HS-27A (cell line): ENCODE measurements at places on chromosomes 5 and 9.

DNA sequence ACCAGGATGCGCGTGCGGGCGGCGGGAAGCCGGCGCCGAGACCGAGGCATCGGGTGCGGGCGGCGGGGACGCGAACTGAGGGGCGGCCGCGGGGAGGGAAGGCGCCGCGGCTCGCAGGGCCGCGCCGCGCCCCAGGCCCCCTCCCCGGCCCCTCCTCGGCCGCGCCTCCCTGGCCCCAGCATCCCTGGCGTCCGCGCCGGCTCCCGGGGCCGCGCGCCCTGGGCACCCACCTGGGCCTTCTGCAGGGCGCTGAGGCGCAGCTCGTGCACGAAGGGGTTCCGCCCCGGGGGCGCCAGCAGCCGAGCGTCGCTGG lies 324 bp downstream of the LPCAT1 start:
- DNase-seq: no peak

DNA sequence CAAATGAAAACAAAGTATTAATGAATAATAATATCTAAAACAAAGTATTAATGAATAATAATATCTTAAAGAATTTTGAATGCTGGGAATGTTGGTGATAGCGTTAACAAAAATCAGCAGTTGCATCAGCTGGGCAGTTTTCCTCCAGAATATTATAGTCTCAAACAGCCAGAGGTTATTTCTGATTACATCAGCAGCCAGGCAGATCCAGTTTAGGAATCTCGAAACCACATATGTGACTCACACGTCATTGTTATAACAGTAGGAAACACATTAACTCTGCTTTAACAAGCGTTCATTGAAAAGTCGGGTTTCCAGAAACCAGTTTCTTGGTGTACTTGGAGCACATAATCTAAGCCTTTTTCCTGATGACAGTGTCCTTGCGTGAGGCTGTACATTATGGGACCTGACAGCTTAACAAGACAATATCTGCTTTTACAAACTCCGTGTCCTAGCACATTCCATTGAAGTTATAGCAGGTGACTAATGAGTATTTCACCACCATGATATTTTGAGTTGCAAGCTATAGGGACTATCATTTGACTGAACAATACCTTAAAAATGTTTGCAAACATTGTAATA lies 559.5 kb upstream of the KLF4 start:
- peak; percentile 89 for DNase-seq

DNA sequence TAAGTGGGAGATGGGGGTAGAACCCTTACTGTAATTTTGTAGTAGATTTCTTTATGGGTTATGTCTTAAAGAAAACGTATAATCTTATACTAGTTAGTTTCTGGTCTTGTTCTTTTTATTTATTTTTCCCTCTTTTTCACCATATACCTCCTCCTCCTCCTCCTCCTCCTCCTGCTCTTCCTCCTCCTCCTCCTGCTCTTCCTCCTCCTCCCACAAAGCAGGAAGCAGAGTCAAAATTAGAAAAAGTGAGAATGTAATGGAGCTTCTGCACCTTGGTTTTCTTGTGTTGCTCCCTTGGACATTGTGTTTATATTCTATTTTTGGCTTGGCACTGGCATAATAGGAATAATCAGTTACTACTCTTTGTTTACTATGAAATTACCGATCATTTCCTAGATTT lies 4.5 kb downstream of the MACIR start:
- no peak for DNase-seq

DNA sequence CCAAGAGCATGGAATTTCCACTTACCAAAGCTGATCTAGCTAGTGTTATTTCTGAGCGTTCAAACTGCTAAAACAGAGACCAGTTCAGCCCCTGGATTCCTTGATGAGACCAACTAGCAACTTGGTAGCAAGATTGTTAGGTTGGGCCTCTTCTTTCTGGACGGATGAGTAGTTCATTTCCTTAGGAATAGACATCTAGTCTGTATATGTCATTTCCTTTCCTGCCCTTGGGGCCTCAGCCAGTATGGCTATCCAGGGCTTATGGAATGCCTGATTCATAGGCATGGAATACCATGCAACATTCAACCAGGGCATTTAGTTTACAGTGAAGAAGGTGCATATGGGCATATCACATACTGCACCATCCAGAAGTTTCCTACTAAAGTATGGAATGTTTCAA lies 14.5 kb upstream of the LPAR1 start:
- DNase-seq: peak; percentile 40

DNA sequence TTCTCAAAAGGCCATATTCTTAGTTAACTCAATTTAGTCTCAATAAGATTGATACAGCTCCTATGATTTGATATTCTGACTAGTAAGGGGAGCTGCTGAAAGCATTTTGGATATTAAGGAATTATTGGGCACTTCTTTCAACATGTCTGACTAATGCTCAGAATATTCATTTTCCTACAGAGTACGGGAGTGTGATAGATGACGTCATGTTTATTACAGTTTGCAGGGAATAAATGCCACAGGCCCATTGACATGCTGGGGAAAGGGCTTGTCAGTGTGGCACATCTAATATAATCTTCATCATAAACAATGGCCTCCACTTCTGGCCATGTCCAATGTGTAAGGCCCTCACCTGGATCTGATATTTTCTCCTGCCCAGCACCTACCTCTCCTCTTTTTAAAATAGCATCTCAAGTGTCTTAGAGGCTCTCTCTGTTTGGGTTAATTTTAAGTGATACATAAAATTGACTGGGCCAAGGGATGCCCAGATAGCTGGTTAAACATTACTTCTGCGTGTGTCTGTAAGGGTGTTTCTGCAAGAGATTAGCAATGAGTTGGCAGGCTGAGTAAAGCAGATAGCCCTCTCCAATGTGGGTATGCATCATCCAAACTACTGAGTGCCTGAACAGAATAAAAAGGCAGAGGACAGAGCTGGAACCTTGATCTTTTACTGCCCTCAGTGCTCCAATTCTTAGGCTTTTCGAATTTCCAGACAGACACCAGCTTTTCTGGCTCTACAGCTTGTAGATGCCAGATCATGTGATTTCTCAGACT lies 99.3 kb downstream of the SLC24A2 start:
- DNase-seq: no peak

- no peak for DNase-seq
Observed at GRCh38 chr5:73751254-73751914, 125.4 kb downstream of the ARHGEF28 start.

GRCh38 chr5:169336242-169336641 lies 35.3 kb upstream of the SLIT3 start:
- no peak for DNase-seq

DNA sequence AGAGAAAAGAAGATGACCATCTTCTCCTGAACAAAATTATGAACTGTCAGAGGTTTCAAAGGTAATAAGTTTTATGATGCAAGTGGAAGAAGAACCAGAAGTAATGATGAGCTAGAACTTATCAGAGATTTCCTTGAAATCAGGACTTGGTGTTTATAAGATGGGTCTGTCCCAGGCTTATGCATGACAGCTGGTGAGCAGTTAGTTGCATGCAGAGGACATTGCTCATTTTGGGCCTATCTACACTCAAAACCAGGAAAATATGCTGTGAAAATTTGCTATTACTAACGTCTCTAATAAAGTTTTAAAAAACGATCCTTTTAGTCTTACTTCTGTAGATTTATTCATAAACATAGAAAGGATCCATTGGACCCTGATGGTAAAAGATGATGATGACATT lies 6.6 kb upstream of the STC2 start:
- DNase-seq: no peak

GRCh38 chr5:95350631-95351030 lies 40.5 kb upstream of the FAM81B start:
- DNase-seq: no peak

DNA sequence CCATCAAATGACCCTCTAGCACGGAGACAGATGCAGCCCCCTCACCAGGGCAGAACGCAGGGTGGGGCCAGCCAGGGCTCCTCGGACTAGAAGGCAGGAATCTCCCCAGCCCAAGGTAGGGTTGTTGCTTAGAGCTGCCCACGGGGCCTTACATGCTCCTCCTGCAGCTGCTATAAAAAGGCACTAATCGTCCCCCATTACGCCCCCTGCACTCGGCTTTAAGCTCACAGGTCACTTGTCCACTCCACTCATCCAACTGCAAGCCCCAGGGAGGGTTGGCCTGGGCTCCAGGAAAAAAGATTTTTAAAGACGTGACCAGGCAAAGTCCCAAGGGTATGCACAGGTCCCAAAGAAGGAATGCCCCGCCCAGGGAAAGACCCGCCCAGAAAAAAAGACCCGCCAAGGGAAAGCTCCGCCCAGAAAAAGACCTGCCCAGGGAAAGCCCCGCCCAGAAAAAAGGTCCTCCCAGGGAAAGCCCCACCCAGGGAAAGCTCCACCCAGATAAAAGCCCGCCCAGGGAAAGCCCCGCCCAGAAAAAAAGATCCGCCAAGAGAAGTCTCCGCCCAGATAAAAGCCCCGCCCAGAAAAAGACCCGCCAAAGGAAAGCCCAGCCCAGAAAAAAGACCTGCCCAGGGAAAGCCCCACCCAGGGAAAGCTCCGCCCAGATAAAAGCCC lies 11.1 kb downstream of the GRIN1 start:
- DNase-seq: no peak

GRCh38 chr5:1227667-1228066 lies 2.5 kb downstream of the SLC6A18 start:
- no peak for DNase-seq

DNA sequence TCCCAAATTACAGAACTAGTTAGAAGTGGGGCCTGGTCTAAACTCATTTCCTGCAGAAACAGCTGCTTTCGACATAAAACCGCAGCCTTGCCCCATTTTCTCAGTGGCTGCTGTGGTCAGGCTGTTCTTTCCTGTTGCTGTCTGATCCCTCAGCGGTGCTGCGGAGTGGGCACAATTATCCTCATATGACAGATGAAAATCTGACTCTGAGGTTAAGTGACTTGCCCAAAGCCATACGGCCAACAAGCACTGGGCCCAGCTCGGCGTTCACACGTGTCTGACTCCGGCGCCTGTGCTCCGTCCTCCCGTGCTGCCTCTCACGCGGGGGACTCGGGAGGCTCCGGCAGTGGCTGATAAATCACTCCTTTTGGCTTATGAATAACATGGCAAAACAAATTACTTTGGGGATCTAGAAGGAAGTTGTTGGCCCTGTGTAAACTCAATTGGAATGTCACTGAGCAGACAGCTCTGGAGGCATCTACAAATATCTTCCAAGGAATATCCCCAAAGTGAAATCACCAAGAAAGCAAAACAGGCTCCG lies 142.6 kb upstream of the LMX1B start:
- DNase-seq: no peak

DNA sequence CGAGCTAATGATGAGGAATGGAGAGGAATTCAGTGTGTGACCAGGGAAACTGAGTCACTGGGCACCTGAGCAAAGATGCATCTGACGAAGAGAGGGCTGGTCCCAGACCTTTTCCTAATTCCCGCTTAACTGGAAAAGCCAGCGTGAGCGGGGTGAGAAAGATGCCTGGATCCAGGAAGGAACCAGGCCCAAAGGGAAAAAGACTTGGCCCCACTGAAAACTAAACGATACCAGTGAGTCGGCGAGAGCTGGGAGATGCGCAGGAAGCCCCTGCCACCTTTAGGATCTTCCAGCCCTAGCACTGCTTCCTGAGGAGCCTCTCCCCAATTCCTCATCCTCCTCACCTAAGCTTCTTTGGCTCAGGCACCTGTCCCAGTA lies 499 bp upstream of the FCHSD1 start:
- no peak for DNase-seq

- no peak for DNase-seq
Observed at GRCh38 chr5:151216781-151217180, 7.1 kb downstream of the CCDC69 start.

DNA sequence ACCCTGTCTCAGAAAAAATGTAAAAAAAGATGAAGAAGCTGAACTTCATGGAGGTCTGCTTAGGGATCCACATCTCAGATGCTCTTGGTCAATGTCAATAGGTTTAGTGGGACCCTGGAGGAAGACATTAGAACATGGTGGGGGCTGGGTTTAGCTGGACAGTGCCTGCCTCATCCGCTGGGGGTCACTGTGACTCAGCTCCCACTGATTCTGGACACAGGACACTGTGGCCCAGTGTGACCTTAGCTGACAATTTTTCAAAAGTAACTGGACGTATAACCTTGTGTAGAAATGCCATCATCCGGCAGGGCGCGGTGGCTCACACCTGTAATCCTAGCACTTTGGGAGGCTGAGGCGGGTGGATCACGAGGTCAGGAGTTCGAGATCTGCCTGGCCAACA lies 7.3 kb upstream of the HNRNPAB start:
- no peak for DNase-seq

DNA sequence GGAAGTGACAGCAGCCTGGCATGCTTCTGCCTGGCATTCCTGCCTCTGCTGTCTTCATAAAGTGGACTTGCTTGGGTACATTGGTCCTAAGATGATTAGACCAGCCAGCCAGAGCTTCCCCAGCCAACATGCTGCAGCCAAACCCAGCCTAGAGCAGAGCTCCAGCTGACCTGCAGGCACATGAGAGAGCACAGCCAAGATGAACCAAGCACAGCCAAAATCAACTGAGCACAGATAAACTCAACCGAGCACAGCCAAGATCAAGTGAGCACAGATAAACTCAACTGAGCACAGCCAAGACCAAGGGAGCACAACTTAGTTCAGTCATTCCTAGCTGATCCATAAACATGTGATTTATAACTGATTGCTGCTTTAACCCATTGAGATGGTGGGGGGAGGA lies 266.5 kb downstream of the MSX2 start:
- no peak for DNase-seq
